Activated naive CD4-positive, alpha-beta T cell treated with anti-CD3 and anti-CD28 coated beads for 36 hours (primary cell): ENCODE measurements at places on chromosomes 4 and X.

- DNase-seq: no peak
Observed at GRCh38 chr4:62407534-62407933, 1207.4 kb downstream of the ADGRL3 start.

DNA sequence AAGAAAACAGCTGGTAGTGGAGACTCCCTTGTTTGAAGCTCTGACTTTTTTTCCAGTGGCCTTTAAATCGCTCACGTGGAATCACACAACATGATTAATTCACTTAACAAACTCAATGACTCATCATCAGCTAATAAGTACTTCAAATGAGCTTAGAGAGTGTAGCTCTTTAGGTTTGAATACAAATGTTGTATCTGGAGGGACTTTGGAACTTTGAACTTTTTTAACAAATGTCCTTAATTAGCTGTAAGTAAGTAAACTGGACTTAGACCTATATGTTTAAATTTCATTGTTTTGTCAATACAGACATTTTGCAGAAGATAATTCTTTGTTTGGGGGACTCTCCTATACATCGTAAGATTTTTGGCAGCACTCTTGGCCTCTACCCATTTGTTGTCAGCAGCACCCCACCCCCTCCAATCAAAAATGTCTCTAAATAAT is 581.1 kb downstream of the SPRY1 start:
- no peak for DNase-seq

DNA sequence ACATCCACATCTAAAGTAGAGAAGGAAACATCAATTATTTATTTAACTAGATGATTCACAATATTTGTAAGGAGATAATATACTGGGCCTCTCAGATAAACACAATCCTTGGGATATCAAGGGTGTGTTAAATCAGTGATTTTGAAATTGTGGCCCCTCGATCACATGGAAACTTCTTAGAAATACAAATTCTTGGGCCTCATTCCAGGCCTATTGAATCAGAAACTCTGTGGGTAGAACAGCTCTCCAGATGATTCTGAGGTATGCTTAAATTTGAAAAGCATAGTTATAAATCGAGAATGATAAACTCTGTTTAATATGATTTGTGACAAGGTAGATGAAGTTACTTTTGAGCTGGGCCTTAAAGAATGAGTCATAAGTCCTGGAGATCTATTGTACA is 64.3 kb upstream of the GPR174 start:
- no peak for DNase-seq

DNA sequence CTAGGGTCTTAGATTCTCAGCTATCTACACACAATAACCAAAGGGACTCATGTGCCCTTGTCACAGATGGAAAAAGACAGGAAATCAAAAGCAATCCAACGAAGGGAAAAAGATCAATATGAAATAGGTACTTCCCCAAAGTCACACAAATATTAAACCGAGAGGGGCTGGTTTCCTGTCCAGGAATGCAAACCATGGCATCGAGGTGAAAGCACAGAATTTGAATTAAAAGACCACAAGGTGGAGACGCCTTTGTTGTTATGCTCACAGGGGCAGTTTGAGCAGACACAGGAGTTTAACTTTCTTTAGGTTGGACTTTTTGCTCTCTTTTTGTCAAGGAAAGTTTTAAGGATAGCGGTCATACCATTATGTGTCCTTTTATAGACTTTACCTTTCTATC is 14.3 kb downstream of the H2BW1 start:
- no peak for DNase-seq

DNA sequence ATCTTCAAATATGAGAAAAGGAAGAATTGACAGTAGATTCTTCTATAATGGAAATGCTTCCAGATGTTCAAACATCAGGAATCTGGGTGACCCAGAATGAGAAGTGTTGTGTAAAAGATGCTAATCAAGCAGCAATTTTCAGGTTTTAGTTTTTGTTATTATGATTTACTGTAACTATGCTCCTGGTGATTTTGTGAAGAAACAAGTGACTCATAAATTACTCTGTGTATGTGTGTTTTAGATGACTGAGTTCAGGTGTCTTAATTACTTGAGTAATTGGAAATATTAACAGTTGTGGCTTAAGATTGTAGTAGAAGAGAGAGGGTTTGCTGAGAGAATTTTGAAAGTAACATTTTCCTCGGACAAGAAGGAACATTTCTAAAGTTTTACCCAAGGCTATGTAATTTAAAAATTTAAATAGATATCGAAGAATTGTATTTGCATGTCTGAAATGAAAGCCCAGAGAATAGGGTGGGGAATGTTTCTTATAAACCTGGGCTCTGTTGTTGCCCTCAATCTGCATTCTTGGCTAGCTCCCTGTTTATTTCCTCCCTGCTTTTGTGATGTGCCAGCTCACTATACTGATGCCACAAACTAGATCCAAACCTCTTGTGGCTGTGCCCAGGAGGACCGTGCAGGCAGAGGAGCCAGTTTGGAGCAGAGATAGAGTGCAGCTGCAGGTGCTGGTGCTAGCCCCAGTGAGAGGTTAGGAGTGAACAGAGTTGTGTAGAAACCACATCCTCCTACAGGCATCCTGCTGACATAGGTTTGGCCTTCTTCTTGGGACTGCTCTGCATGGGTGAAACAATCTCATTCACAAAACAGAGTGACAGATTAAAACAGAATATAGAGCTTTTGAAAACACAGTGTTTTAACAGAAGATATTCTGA is 25.4 kb upstream of the TNIP3 start:
- DNase-seq: peak; percentile 70

DNA sequence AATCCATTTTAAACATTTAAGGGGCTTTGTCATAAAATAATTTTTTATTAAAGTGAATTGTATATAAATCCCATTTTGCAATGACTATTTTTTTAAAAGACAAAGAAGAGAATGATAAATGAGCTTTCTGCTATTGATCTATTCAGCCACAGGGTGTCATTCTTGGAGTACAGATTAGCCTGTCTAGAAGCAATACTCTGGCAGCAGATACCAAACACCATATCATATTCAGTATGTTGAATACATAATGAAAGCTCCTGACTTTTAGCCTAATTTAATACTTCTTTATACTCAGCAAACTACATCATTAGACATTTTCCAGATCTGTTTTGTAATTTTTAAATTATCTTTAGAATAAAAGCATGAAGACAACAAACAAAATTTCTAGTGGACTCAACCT is 496.3 kb downstream of the PDGFC start:
- DNase-seq: no peak

- DNase-seq: no peak
Observed at GRCh38 chrX:136829413-136829812, 48.7 kb upstream of the ARHGEF6 start.
